ENCODE measurements at places on chromosomes 16 and 17.

DNA sequence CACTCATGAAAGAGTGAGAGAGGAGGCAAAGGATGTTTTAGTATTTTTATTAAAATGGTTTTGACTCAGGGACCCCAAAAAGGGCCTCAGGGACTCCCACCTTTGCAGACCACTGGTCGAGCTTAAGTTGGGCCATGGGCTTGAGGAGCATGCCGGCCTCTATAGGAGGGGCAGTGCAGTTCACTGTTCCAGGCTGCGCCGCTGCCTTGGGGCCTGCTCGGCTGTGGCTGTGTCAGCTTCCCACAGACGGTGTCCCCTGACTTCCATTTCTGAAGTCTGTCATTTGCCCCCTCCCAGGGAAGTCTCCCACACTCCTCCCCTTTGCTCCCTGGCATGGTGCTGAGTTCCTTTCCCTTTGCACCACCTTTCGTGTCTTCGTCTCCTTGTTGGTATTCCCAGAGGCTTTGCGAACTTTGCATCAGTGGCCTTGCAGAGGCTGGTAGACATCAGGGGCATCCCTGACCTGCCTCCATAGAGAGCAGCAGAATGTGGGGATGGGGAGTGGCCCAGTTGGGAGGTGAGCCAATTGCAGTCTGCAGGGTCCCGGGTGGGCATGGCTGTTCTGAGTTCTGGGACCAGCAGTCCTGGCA is 17.1 kb downstream of the MPRIP start:
- no peak for DNase-seq

GRCh38 chr16:67990018-67990386 is 9.3 kb downstream of the DPEP2 start:
- no peak for DNase-seq

DNA sequence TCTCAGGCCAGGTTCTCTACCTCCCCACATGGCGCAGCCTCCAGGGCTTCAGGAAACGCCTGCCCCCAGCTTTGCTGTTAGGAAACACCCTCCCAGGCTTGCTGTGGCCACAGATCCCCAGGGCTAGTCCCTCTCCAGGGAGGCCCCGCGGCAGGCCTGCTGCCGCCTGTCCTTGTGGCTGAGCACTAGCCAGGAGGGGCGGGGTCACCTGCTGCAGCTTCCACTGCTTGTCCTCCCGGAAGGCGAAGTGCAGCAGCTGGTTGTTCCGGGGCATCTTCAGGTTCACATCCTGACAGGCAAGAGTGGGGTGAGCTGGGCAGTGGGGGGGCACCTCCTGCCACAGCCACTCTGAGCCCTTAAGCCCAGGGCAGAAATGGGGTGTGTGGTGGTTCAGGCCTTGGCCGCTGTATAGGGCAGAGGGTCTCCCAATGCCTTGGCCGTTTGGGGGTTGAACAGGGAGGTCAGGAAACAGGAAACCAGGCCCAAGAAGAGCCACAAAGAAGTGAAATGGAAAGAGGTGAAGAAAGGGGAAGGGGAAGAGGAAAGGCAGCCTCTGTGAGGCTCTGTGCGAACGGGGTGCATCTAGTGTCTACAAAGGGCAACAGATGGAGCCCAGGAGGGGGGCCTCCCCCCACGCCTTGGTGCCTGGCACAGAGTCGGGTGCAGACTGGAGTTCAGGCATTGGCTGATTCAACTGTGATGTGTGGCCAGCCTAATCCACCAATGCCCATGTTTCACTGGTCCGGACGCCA is 2.0 kb downstream of the ROGDI start:
- DNase-seq, result no peak

- no peak for DNase-seq
These were observed 24.1 kb downstream of the PRKCA start for GRCh38 chr17:66326476-66327047.

DNA sequence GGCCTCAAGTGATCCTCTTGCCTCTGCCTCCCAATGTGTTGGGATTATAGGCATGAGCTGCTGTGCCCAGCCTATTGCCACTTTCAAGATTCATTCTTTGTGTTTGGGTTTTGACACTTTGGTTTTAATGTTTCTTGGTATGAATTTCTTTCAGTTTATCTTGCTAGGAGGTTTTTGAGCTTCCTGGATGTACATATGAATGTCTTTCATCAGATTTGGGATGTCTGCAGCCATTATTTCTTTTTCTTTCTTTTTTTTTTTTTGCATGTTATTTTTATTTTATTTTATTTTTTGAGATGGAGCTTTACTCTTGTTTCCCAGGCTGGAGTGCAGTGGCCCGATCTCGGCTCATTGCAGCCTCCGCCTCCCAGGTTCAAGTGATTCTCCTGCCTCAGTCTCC is 18.5 kb downstream of the MRPL45 start:
- DNase-seq, result no peak

- DNase-seq, result no peak
These were observed 806.5 kb upstream of the GOT2 start for GRCh38 chr16:59540621-59541020.

DNA sequence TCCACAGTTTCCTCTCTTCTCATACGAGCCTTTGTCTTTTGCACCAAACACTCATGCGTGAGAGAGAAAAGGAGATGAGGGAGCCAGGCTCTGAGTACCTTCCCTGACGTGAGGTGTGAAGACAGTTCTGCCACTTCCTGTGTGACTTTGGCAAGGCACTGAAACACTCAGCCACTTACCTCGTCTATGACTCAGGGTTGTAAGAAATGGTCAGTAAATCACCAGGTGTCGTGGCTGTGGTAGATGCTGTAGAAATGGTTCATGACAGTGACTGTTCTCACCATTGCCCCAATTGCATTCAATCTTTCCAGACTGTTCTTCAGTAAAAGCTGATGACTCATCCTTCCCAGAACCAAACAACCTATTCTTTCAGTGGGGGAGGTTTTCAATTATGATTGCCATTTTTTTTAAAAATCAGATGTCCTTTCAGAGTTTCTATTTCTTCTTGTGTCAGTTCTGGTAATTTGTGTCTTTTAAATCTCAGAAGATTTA is 49.2 kb upstream of the CBFA2T3 start:
- DNase-seq, result no peak

DNA sequence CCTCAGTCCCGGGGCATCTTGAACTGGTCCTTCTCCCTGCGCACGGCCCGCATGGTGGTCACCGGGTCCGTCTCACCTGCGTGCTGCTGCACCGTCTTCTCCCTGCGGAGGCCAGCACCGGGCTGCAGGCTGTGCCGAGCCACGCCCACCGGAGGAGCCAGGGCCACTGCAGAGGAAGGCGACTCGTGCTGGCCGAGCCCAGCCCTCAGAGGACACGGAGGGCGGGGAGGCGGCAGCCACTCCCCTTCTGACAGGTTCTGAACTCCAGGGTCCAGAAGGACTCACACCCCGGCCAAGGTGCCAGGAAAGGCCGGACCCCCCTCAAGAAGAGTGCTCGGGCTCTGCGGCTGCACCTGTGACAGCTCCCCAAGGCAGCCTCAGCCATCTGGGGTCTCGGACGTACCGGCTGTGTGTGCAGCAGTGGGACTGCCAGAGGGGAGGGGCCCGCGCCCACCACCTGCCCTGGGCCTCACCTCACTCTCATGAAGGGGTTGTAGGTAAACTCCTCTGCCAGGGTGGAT is 15.8 kb upstream of the IGFALS start:
- no peak for DNase-seq
